GM13977 (cell line): ENCODE measurements at places on chromosomes 3 and 15.

DNA sequence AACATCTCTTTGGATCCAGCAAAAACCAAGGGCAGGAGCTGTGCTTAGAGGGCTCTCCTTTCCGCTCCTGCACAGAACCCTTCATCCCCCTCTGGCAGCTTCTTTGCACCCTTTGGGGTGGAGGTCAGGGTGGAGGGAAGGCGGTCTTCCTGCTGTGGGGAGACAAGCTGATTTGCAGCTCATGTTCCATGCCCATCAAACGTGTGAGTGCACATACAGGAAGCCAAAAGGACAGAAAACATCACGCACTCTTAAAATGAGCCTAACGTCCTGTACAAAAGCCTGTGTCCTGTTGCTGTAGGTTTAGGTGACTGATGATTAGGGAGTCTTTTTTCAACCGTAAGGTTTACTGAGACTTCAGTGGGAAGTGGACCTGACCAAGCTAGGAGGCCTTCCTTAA, 195.2 kb downstream of the PLCL2 start:
- no peak for DNase-seq

GRCh38 chr15:29066838-29067237, 181.1 kb downstream of the APBA2 start:
- DNase-seq, result no peak

- no peak for DNase-seq
Measured at GRCh38 chr3:183437061-183437460, 8.6 kb upstream of the MCF2L2 start.

- peak; percentile 68 for DNase-seq
Measured at GRCh38 chr15:55742927-55743728, at the start of gene PRTG. Gene PRTG (minus strand): TSS chr15:55743152. CDS start chr15:55742931, 221 bp downstream.

DNA sequence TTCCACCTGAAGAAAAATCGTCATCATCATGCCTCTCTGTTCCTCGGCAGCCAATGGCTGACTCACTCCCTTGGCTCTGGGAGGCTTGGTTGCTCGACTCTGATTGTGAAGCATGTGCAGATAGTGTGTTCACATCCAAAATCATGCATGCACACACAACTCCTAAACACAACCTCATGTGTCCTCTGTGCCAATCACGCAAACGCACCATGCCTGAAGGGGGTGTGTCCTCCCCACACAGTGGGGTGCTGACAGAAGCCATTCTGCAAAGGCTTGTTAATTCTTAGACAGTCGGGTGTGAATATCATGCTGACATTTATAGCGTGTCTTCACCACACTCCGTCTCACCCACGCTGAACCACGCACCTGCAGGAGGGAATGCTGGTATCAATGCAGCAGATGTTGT, 11.4 kb upstream of the CCDC174 start:
- DNase-seq, result no peak

GRCh38 chr15:90053685-90054466, 48.4 kb downstream of the IDH2 start:
- no peak for DNase-seq

DNA sequence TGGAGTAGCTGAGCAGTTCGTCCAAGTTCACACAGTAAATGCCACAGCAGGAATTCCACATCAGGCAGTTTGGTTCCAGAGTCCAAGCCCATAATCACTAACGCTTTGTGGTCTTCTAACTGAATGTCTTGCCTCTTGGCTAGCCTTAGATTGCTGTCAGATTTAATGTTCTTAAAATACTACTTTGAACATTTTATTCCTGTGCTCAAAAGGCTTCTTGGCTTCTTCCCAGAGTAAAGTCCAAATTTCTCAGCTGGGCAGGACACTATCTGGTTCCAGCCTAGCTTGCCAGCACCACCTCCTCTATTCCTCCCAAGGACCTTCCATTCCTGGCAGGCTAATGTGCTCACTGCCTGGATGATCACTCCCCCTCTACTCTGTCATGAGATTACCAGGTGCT, 256.9 kb downstream of the SQOR start:
- DNase-seq, result no peak

- no peak for DNase-seq
Measured at GRCh38 chr15:80620931-80621330, 74.2 kb upstream of the ABHD17C start.

GRCh38 chr15:100690795-100691158, 88.4 kb downstream of the ASB7 start:
- no peak for DNase-seq

GRCh38 chr3:194050782-194051320, 85.1 kb upstream of the HES1 start:
- no peak for DNase-seq

GRCh38 chr15:80210611-80211573, 41.1 kb downstream of the CTXND1 start:
- peak; percentile 45 for DNase-seq

GRCh38 chr15:91845720-91846119, 7.8 kb upstream of the SLCO3A1 start:
- no peak for DNase-seq

- no peak for DNase-seq
Measured at GRCh38 chr3:32865383-32865782, 47.6 kb downstream of the TRIM71 start.

GRCh38 chr15:83889995-83890394, 236.1 kb downstream of the ADAMTSL3 start:
- no peak for DNase-seq

DNA sequence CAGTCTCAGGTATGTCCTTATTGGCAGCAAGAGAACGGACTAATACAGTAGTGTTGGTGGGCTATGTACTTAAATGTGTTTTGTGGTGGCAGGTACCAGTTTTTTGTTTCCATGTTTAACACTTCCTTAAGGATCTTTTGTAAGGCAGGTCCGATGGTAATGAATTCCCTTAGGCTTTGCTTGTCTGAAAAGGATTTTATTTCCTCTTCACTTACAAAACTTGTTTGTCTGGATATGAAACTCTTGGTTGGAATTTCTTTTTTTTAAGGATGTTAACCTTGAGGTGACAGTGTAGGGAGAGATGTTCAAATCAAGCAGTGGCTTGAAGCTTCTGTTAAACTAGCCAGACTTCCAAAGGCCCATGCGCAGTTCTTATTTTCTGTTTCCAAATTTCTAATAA, 122.2 kb upstream of the FGF7 start:
- no peak for DNase-seq

- DNase-seq, result no peak
Measured at GRCh38 chr3:51779137-51779536, at the start of gene IQCF6. Gene IQCF6 (minus strand): TSS chr3:51779237. CDS start chr3:51779224, 13 bp downstream.

- no peak for DNase-seq
Measured at GRCh38 chr3:32814361-32814760, 3.4 kb upstream of the TRIM71 start.

DNA sequence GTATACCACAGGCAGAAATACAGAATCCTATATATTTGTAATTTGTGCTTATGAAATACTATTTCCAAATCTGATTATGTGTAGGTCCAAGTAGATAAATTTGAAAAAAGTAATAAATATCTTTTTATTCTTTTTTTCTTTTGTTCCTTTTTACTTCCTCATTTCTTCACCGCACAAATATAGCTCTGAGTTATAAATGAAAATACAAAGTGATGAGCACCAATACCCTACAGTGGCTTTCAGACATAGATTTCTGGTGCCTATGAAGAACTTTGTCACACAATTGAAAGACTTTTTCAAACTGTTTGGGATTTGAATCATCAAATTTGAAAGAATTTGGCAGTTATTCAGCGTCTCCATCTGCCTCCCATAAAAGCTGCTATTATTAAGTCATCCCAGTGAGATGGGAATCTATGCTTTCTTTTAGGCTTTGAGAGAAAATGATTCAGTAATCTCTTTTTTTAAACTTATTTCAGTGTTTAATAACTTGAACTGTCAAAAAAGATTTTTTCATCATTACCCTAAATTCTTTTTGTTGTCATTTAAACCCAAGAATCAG, 363.6 kb upstream of the GOLIM4 start:
- DNase-seq, result no peak

- DNase-seq, result no peak
Measured at GRCh38 chr3:21672303-21672702, 78.7 kb downstream of the ZNF385D start.

- DNase-seq, result no peak
Measured at GRCh38 chr3:61853912-61854311, 292.5 kb downstream of the PTPRG start.

GRCh38 chr3:131223373-131224289, 157.9 kb upstream of the NUDT16 start:
- no peak for DNase-seq

- DNase-seq, result peak; percentile 55
Measured at GRCh38 chr3:150765949-150766720, 3.2 kb upstream of the SIAH2 start.

GRCh38 chr15:90190606-90191343, 10.4 kb upstream of the SEMA4B start:
- no peak for DNase-seq

GRCh38 chr3:56361731-56362130, 106.5 kb downstream of the ERC2 start:
- DNase-seq, result no peak

GRCh38 chr3:25235466-25235865, 192.6 kb upstream of the RARB start:
- DNase-seq, result no peak

DNA sequence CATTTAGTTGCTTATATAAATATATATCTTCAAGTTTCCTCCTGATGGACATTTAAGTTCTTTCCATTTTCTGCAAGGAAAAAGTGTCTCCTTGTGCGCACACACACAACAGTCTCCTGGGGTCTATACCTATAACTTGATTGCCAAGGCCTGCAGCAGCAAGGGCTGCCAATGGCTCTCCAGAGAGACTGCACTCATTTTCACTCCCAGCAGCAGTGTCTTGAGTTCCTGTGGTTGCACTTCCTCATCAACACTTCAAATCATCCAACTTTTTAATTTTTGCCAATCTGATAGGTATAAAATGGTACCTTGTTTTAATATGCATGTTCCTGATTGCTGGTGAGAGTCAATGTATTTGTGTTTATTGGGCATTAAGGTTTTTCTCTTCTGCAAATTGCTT, 23.1 kb downstream of the TNFAIP8L3 start:
- DNase-seq, result no peak

GRCh38 chr3:134378384-134378783, 4.1 kb upstream of the AMOTL2 start:
- DNase-seq, result peak; percentile 67
